ENCODE measurements at places on chromosomes 12 and 14. TPM values are rescaled to one million over a fixed set of nuclear protein-coding genes. Genes with fewer than 3 reads are reported as not detected.

DNA sequence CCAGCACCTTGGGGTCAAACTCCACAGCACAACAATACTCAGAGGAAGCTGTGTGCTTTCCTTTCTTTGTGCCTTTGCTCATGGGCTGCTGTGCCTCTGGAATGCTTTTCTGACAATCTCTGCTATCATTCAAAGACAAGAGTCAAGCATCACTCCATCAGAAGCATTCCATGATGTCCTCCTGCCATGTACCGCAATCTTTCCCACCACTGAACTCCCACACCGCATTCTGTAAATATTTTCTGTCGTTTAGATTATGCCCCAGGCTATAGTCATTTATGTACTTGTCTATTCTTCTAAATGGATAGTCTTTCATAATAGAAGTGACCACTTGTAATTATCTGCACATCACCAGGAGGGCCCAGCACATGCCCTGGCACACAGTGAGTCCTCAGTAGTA is 327.8 kb downstream of the PDZRN4 start:
- DNase-seq = no peak

DNA sequence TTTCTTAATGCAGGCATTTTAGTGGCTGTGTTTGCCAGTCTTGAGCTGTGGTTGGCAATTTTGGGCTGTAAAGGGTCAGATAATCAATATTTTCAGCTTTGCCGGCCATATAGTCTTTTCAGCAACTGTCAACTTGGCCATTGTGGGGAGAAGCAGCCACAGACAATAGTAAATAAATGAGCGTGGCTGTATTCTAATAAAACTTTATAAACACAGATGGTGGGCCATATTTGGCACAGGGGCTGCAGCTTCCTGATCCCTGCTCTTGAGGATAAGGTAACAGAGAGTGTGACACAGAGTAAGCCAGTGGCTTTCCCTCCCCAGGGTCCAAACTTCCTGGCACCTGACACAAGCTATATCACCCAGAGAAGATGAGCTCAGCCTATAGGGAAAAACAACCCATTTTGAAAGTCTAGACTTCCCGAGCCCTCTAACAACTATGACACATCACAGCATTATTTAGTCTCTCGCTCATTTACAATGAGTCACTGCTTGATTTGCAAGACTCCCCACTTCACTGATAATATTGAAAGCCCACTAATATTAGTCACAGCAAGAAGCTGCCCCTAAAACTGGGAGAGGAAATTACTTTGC is 163.1 kb upstream of the TMPO start:
- peak; percentile 68 for DNase-seq

GRCh38 chr14:55005071-55005470 is 21.8 kb downstream of the WDHD1 start:
- no peak for DNase-seq

DNA sequence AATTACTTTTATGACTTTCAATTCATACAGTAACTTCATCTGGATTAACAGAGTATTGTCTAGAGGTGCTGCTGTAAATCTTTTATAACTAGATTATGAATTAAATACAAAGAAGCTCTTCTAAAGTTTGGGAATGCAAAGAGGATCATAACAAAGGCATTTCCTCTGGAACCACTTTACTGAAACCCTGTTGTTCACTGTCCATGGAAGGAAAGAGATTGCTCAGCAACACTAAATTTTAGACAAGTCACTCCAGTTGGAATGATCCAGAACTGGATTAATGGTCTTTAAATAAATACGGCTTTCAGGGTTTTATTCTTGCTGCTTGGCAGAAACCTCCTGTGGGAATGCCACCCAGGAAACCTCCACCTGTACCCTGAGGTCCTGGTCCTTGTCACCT is 250.6 kb downstream of the KSR2 start:
- no peak for DNase-seq

GRCh38 chr12:121430833-121431415 is 31.0 kb downstream of the RNF34 start:
- no peak for DNase-seq

Gene MANSC4
- not detected for total RNA-seq

DNA sequence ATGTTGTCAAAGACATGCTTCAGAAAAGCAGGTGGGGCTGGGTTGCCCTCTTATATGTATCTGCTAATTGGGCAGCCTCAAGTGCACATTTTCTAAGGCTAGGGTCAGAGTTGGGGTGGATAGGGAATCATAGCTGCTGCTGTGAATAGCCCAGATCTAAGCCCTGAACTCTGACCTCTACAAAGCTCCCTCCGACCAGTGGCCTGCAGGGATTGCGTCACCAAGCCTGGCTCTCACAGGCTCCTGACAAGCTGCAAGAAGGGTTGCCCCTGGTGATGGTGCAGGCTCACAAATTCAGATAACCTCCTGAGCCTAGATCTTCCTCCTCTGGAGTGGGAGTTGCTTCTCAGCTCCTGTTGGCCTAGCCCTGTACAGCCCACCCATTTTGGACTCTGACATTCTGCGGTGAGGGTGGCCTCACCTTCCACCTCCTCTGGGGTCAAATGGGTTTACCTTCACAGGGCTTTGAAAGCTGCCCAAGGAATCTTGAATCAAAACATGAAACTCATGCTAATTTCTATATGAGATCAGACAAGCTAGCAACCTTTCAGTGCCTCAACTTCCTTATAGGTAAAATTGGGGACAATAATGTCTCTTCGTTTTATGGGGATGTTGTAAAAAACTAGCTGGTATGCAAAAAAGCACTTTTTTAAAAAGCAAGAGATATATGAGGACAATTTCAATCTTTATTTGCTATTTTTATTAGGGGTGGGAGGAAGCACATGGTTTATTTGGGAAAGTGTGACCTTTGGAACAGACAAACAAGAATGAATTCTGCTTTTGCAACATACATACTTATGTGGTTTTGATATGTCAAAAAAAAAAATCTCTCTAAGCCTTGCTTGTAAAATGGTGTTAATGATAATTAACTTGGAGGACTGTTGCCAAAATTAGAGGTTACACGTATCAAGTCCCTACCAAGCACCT is 4.9 kb upstream of the SUSD6 start:
- no peak for DNase-seq

GRCh38 chr14:54667764-54668163 is 100.8 kb downstream of the SAMD4A start:
- DNase-seq = no peak

- no peak for DNase-seq
These were observed 23.1 kb downstream of the PRIMA1 start for GRCh38 chr14:93765155-93765554.
